ENCODE measurements at places on chromosomes 4 and X.

DNA sequence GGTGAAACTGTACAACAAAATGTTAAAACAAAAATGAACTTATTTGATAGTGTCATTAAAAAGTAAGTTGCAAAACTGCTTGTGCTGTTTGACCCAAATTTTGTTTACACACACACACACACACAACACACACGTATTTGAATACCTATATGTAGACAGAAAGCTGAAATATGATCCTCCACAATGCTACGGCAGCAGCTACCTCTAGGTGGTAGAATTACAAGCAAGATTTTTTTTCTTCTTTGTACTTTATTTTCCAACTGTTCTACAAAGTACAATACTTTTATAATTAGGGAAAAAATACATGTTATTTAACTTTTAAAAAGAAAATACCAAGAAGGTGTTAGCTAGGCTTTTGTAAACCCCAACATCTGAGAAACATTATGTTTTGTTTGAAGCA, 1.2 kb downstream of the CYTL1 start:
- DNase-seq, result no peak

- peak; percentile 94 for DNase-seq
These were observed at the start of gene BANK1 for GRCh38 chr4:101790521-101791181. Gene BANK1 (plus strand): TSS chr4:101790730. CDS start chr4:101790881, 151 bp downstream.

- DNase-seq, result no peak
These were observed 80.3 kb upstream of the LSM6 start for GRCh38 chr4:146095091-146095690.

DNA sequence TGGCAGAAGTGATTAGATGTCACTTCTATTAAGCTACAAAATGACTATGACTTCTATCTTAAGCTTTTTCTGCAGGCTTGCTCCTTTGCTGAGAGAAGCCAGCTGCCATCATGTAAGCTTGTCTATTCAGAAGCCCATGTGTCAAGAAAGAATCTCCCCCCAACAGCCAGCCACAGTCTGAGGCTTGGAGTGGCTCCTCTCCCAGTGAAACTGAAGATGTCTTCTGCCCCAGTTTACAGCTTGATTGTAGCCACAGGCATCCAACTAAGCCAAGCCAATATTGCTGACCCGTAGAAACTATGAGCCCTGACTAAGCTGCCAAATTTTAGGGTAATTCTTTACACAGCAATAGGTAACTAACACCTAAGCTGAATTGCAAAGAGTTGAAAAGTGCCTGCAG, 26.7 kb upstream of the SLC10A7 start:
- DNase-seq, result no peak

DNA sequence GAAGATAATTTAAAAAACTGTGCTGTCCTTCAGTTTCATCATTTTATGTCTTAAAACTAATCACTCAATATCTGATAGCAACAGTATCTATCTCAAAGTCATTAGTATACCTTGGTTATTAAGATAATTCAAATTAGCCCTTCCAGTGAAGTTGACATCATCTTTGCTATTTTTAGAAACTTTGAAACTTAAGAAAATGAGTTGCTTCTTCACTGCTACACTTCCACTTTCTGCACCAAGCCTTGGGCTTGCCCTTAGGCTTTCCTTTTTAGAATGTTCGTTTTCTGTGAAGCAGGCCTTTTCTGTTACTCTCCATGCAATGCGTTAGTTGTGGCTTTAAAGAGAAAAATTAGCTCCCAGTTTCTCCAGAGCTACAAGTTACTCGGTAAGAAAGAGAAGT, 4.4 kb upstream of the VAMP7 start:
- no peak for DNase-seq

DNA sequence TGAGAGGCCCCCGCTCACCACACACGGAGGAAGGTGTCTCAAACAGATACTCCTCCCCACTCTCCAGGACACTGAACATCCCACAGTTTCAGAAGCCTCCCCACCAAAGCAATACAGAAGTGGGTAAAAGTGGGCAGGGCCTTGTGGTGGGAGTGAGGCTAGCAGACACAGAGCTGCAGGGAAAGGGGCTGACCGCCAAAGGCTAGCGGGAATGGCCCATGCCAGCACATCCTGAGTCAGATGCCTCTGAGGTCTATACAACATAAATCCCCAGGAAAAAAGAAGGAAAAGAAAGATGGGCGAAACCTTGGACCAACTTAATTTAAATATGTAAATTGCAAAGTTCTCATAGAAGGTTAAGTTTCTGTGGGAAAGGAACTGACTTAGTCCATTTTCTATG, 21.9 kb upstream of the ARHGAP10 start:
- DNase-seq, result no peak
